ENCODE measurements at places on chromosomes 13 and 19.

DNA sequence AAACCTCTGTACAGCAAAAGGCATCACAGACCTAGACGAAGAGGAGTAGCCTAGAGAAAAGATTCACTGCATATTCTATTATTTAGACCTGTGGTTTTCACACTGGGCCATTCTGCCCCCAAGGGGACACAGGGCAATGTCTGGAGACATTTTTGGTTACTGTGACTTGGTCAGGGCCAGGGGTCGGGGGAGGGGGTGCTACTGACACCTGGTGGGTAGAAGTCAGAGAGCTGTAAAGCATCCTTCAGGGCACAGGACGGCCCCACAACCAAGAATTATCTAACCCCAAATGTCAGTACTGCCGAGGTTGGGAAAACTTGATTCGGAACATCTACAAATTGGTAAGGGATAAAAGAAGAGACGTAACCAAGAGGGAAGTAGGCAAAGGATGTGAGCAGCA, 11.3 kb downstream of the ELAVL1 start:
- DNase-seq: peak; percentile 47

DNA sequence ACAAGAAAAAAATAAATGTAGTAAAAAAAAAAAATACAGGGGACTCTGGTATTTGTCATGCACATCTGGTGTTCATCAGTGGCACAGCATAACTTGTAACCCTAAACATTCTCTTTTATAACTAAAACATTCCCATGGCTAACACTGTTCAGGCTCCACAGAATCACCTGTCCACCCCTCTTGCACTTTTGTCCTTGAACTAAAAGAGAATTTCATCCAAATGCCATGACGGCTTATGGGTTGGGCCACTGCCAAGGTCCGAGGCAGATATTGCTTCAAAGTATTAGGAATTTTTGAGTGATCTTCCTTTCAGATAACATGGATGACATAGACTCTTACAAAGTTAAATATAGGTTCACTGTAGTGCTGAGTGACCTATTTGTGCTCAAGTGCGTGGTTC, 25.7 kb upstream of the SERP2 start:
- DNase-seq: no peak

GRCh38 chr19:4369888-4370260, 26.5 kb downstream of the MPND start:
- peak; percentile 69 for DNase-seq

- no peak for DNase-seq
Observed at GRCh38 chr13:45715351-45715750, 13.2 kb downstream of the CBY2 start.

DNA sequence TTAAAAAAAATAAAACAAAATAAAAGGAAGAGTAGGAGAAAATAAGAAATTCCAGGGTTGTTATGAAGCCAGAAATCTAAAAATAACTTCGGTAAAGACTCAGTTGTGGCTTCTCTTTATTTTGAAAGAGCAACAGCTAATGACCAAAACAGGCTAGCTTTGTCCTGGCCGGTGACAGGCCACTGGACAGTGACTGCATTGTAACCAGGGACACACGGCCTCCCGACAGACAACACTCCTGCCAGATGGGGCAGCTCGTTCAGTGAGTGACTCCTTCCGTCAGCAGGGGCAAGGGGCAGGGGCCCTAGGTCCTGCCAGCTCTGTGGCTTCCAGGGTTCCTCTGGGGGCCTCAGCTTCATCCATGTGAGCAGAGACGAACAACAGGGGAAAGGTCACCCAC, 173.4 kb downstream of the KATNAL1 start:
- DNase-seq: no peak

DNA sequence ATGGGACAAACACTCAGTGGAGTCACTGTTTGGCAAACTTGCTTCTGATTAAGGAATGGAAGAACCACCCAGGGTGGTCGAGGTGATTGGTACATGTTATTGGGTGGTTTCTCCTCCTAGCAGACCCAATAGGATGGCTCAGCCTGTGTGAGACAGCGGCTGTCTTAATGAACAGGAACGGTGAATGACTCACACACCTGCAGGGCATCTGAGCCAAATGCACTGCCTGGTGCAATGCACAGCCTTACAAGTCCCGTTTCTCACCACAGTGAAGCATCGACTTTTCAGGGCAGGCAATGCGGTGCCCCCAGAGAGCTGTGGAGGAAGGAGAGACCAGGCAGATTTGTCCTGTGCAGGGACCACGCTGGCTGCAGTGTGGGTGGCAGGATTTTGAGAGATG, 238.5 kb downstream of the FGF9 start:
- DNase-seq: no peak
